NCI-H2107 (cell line): ENCODE measurements at places on chromosomes 4 and X.

DNA sequence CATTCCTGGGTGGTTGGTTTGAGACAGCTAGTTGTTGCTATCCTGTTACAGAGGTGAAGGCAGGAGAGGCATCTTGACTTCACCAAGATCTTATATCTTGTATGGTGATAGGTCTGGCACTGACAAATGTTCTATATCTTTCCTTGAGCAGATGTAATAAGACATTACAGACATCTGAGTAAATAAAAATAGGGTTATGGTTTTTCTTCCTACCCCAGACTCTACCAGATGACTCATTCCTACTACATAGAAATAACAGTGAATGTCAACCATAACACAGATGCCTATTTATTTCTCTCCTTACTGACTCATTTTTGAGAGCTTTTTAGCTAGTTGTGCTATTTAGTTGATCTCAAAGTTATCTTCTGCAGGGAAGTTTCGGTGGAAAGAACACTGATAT, 21.9 kb downstream of the HNRNPH2 start:
- DNase-seq: no peak

GRCh38 chrX:110684653-110685052, 111.0 kb downstream of the CHRDL1 start:
- no peak for DNase-seq

GRCh38 chr4:100208459-100208858, 18.2 kb upstream of the DDIT4L start:
- DNase-seq: no peak

DNA sequence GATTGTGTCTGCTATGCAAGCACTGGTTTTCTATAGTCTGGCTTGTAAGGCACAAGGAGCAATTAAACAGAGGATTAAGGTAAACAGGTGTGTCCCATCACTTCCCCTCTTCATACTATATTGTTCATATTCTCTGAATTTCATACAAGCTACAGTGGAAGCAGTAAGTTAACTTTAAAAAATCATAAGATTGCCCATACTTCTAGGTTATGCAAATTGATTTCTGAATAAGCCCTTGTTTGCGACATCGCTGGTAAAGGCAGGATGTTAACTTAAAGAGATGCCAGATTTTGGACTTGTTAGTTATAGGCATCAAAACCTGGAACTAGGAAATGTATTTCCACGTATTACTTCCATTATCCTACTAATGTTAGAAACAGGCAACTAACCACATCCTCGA, 1.0 kb upstream of the TMEM131L start:
- DNase-seq: no peak

GRCh38 chr4:183441276-183441675, 3.2 kb upstream of the CDKN2AIP start:
- no peak for DNase-seq

DNA sequence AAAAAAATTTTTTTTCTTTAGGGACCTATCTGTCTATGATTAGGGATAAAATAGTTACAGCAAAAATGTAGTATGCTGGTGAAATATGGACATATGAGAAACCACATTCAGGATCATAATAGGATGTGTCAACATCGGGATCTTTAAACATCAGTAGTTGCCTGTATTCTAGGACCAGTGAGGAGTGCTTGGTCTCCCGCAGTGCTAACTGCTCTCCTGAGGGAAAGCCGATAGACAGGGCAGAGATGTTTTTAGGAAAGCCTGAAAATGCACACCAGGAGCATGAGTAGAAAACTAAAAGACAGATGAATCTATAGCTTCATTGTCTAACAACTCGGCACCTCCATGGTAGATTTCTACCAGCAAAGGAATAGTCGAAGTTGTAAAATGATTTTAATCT, 178.1 kb upstream of the SMIM31 start:
- DNase-seq: no peak

DNA sequence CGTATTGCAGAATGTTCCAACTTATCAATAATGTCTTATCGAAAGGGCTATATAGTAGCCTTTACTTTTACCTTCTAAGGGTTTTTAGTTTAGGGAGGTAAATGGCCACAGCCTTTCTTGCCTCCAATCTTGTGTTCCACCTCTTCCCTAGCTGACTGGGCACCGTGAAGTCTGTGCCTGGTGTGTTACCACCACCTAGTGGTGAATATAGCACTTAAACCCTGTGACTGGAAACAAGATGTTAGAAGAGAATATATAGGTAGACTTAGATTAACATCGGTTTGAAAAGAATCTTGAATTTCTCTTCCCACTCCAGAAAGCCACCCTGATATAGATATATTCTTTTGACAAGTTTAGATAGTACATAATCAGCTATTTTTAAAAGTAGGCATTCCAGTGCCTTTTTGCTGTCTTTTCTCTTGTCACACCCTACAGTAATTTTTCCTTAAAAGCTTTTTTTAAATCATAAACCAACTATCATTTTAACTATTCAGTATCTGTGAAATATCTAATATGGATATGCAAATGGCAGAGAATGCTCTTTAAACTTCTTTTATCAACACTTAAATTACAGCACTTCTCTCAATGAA, 27.8 kb upstream of the ADH7 start:
- DNase-seq: peak; percentile 20

DNA sequence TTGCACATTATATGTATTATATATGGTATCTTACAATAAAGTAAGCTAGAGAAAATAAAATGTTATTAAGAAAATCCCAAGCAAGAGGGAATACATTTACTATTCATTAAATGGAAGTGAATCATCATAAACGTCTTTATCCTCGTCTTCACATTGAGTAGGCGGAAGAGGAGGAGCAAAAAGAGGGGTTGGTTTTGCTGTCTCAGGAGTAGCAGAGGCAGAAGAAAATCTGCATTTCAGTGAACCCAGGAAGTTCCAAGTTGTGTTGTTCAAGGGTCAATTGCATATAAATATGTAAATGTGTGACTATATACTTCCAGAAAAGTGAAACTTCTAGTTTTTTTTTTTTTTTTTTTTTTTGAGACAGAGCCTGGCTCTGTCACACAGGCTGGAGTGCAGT, 301.4 kb downstream of the TMA16 start:
- no peak for DNase-seq

- DNase-seq: no peak
Observed at GRCh38 chr4:184953971-184954370, 64.3 kb upstream of the HELT start.

DNA sequence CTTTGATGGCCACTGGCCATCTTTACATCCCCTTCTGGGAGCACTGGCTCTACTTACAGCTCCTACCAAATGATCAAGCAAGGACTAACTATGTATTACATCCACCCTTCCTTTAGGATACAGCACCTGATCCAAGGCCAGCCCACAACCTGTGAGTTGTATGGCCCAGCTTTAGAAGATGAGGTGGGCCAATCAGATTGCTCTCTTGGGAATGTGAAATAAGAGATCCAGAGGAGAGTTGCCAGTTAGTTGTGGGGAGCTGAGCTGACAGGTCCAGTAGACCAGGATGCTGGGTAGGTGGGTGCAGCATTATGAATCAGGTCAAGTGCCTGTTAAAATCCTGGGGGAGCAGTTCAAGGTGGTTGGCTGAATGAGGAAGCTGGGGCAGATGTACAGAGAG, 111.5 kb downstream of the GNL3L start:
- DNase-seq: peak; percentile 9

DNA sequence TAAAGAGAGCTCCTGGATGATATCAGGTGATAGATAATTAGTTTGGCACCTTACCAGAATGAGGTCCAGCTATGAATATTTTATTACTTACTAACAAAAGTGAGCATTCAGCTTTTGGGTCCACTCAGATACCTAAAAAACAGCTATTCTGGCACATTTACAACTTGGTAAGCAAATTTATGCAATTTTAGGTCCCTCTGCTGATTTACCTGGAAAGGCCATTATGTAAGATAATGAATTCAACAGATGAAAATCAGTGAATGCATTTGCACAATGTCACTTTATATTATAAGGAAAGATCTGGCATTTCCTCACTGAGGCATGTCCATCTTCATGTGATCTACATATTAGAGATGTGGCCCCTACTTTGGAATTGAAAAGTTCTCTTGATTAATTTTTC, 517.0 kb downstream of the SPRY1 start:
- no peak for DNase-seq

DNA sequence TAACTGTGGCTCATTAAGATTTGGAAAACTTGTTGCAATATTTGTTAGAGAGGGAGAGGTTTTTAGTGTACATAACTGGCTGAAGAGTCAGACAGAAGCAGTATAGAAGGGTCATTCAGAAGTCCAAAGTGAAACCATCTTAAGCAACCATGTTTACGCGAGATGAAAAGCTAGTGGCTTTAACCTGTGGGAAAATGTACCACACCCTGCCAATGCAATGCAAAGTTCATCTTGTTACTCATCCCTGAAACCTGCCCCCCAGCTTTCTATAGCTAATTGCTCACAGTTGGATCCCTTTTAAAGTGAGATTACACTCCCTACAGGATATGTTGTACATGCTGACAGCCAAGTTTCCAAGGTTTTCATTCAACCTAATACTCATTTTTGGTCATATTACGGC, 96.7 kb upstream of the RAPGEF2 start:
- DNase-seq: no peak

DNA sequence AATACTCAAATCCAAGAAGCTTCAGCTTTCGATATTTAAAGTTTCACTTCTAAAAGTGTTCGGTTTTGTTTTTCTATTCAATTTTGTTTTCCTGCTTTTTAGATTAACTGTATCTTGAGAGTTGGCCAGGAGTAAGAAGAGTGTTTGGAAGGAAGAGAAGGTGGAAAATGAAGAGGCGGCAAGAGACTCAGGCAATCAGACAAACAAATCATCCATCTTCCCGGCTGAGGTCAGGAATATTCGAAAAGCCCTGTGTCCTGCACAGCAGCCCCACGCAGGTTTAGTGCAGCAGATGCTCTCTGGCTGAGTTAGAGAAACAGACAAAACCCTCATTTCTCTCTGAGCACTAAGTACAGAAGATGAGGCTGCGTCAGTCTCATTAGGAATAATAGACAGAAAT, 330.3 kb upstream of the NOCT start:
- DNase-seq: no peak

DNA sequence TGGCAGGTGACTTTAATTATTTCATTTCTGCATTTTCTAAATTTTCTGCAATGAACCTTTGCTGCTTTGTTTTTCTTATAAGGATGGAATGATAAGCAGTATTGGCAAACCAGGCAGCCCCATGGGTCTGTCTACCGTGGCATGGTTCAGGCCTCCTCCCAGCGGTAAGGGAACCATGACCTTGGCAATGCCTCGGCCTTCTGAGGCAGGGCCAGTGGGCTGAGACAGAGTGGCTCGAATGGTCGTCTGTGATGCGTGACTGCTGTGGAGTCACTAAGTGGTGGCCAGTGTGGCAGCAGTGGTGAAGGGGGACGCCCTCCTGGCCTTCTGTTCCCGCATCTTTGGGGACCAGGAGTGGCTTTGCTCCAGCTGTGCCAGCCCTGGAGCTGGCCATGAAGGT, 43.6 kb upstream of the GRPEL1 start:
- DNase-seq: no peak

- DNase-seq: no peak
Observed at GRCh38 chr4:38566806-38567398, 97.1 kb upstream of the KLF3 start.

DNA sequence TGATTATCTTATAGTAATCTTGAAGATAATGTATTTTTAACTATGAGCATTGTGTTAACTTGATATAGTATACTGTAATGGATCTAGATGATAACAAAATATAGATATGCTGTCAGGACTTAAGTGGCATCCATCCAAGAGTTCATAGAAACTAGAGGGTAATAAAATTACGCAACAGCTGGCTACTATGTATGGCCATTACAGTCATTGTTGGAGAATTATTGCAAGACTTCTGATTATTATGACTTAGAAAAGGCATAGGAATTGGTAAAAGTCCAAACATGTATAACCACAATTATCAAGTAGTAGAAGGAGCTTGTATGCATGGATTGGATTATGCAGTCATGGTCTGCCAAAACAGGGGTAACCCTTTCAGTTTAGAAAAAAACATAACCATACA, 9.5 kb downstream of the OGT start:
- no peak for DNase-seq

DNA sequence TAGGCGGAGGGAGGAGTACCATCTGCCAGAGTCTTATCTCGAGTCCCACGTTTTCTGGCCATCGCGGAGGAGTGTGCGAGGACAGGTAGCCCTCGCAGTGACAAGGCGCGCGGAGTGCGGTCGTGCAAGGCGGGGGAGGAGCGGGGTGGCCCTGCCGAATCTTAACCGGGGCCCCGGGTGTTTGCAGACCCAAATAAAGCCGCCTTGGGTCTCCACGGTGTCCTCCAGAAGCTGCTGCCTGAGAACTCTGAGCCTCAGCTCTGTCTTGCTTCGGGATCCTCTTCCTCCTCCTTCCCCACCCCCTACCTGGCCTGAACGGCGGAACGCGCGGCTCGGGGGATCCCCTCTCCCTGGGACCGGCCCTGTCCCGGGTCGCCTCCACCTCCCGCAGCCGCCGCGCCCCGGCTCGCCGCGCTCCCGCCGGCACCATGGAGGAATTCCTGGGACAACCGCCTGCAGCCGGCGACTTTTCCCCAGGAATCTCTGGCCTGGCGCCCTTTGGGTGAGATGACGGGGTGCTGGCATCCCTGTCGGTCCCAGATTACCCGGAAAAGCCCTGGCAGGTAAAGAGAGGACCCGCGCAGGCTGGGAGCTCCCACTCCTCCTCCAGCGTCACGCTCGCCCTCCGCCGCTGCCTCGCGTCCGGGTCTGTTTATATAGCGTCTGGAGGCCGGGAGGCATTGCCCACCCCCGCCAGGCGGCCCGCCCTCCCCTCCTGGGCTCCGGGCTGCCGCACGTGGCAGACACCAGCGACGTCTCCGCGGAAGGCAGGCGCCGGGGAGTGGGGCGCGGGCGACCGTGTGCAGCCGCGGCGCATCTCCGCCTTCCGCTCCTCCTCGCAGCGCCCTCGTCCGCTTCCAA, at the start of gene GALNTL6:
TSS of gene GALNTL6 (plus strand) at position 740 of the 861 bp plus-strand sequence.
- DNase-seq: no peak

DNA sequence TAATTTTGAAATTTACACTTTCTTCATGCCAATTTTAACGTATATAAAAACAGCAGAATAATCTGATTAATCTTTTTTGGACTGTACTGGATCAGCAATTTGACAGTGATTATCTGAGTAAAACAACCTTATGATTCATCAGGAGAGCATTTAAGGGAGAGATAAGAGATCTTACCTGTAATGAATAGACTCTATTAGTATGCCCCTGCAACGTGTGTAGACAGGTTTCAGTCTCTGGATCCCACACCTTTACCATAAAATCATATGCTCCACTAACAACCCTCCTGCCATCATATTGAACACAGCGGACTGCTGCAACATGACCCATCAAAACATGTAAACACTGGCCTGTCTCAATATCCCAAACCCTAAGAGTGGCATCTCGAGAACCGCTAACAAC, 210.1 kb downstream of the FBXW7 start:
- no peak for DNase-seq
